ENCODE measurements at places on chromosomes 7 and 10.

DNA sequence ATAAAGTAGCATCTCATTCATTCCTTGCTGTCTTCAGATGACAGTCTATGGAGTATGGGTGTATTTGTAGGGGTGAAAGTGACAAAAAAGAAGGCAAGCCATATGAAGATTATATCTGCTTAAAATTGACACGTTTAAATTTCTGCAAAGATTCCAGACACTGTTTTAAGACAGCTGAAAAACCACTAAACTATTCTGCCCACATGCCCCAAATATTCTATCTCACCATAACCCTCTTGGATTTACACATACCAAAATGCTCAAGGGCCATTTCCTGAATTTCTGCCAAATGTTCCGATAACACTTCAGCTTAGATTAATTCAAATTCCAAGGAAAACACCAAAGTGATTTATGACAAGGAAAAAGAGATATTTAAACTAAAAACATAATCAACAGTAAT is 99.9 kb upstream of the IL6 start:
- no peak for DNase-seq

GRCh38 chr10:101380353-101381017 is 26.5 kb downstream of the BTRC start:
- no peak for DNase-seq

GRCh38 chr7:113657603-113658002 is 261.2 kb downstream of the PPP1R3A start:
- DNase-seq, result no peak

DNA sequence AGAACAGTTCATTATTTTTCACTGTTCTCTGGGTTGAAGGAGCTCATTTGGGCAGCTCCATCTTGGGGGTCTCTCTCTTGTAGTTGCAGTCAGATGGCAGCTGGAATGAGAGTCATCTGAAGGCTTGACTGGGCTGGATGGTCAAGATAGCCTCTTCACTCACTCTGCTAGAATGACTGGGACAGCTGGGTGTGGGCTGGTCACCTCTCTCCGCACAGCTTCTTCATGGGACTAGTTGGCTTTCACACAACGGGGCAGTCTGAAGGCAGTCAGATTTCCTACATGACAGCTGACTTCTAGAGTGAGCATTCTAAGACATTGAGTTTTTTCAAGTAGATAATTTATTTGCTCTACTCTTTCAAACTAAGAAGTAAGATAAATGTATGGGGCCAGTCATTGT is 13.1 kb downstream of the PLEKHA1 start:
- no peak for DNase-seq

- no peak for DNase-seq
Measured at GRCh38 chr10:34581801-34582532, 233.1 kb downstream of the PARD3 start.

GRCh38 chr7:17530244-17530643 is 231.8 kb downstream of the AHR start:
- no peak for DNase-seq

- DNase-seq, result no peak
Measured at GRCh38 chr10:37489658-37490003, 364.2 kb downstream of the ANKRD30A start.

- no peak for DNase-seq
Measured at GRCh38 chr7:105020926-105021325, 6.9 kb downstream of the KMT2E start.

- DNase-seq, result no peak
Measured at GRCh38 chr10:71496927-71497762, 100.4 kb downstream of the CDH23 start.

DNA sequence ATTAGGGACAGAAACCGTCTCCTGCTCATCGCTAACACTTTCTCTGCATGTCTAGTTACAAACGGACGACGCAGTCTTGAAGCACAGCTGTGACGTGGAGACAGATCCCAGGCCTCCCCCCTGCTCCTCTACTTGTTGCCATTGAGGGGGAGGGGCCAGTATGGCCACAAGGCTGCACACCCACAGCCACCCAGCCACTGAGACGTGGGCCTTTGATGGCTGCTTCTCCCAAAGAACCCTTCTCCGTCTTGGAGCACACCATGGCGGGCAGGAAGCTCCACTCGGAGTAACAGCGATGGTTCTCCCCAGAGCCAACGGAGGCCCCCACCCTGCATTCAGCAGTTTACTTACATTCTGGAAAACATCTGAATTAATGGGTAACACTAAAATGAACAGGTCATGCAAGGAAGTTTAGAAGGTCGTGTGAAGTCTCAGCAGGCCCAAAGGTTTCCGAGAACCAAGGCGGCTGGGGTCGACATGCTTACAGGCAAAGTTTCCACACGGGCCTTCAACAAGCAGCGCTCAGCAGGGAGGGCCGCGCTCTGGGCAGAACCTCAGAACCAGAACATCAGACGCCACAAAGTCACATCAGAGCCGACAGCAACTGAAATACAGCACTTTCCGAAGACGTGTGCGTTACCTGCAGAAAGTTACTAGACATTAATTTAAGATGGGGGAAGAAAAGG is 169.6 kb downstream of the DIP2C start:
- no peak for DNase-seq

DNA sequence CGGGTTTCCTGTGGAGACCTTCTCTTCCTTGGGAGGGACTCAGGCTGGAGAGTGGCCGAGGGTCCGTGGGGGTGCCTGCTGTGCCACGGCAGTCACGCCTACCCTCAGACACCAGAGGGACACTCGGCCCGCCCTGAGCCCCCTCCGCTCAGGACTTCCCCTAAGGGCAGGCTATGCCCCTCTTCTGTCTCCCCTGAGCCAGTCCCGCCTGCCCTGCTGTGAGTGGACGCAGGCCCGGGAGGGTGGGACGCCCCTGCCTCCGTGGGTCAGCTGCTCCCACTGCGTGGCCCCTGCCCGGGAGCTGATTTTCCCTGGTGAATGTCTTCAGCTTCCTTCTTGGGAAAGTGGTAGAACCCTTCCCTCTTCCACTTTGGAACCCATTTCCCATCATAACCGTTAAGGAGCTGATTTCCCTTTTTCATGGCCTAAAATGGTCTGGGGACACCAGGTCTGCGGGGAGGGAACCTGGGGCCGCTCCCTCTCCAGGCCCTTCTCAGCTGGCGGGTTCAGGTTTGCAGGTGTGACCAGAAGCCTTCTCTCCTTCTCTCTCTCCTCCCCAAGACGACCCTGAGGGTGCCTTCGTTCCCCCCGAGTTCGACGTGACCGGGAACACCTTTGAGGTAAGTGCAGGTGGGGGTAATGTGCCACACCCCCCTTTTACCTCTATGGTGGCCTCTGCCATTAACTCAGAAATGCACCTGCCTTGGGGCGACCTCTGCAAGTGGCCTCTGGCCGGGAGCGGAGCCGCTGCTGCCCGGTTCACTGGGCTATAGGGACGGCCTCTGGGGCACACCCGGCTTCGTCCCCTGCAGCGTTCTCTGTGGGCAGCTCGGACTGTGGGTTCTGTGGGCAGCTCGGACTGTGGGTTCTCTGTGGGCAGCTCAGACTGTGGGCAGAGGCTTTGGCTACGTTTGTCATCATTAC is 7.9 kb downstream of the KNDC1 start:
- no peak for DNase-seq

- no peak for DNase-seq
Measured at GRCh38 chr7:111931016-111931517, 275.1 kb downstream of the DOCK4 start.

DNA sequence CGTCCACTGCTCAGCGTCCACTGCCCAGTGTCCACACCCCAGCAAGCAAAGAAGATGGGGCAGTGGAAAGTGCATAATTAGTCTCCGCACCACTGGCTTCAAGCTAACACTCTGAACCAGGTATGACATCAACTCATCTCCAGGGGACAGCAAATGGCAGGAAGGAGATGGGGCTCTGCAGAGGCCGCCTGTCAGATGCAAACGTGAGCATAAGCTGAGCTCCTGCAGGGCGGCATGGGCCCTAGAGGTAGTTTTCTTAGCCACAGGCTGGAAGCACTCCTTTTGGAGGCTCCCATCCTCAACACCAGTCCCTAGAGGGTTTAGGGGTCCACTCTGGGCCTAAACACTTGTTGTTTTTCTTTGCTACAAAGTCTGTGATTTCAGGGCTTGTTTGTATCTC is 335.8 kb upstream of the MKI67 start:
- DNase-seq, result no peak

DNA sequence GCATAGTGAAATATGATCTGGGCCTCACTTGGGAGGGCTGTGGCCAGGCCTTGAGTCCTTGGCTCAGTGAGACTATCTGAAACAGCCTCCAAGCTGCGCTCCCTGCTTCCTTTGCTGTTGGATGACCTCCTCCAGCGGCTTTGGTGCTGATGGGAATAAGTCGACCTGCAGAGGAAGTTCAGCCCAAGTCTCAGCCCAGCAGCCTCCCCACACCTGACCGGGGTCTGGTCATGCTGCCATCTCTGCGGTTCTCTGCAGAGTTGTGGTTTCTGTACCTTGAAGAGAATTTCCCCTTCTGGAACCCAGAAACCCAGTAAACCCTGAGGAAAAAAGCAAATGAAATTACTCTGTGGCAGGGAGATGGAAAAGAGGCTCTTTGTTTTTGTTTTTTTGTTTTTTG is 4.6 kb upstream of the RBAK start:
- DNase-seq, result no peak

GRCh38 chr10:96716390-96716789 is 3.9 kb downstream of the PIK3AP1 start:
- DNase-seq, result no peak

GRCh38 chr7:72391821-72392377 is 20.2 kb downstream of the CALN1 start:
- no peak for DNase-seq

- DNase-seq, result no peak
Measured at GRCh38 chr7:132520591-132521280, 55.5 kb downstream of the PLXNA4 start.

DNA sequence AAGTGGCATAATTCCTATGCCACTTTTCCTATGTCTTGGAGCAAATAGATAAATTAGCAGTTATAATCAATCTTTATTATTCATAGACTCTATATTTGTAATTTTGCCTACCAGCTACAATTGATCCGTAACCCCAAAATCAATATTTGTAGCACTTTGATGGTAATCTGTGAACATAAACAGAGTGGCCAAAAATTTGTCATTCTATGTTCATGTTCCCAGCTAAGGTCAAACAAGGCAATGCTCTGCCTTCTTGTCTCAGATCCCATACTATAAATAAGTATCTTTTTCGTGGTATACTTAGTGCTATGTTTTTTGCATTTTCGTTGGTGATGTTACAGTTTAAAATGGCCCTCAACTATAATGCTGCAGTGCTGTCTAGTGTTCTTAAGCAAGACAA is 228.5 kb downstream of the FZD1 start:
- DNase-seq, result no peak

Data from stimulated activated CD4-positive, alpha-beta T cell treated with anti-CD3 and anti-CD28 coated beads, Interleukin-2, amount 100 ng/mL, for 48 hours (primary cell).